ENCODE measurements at places on chromosomes 11 and 22.
A peak's percentile ranks its signal among the peaks of the same experiment; 100 is the strongest.

GRCh38 chr11:115460512-115460911 is 43.7 kb downstream of the CADM1 start:
- DNase-seq, result no peak

DNA sequence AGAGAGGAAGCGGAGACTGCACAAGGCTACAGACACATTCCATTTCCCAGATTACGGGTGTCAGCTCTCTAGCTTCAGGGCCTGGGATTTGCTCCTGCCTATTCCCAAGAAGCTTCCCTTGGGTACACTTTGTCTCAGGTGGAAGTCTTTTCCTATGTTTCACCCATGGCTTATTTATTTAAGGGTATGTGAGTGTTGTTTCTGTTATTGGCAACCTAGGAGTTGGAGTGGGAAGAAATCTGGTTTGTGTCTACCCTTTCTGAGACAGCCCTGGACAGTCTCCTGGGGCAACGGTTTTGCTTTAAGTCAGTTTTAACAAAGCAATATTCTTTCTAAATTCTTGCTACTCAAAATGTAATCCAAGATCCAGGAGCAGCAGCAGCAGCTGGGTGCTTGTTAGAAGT is 127.0 kb downstream of the MICAL2 start:
- DNase-seq, result no peak

- DNase-seq, result no peak
Observed at GRCh38 chr11:92399705-92400104, 175.1 kb downstream of the FAT3 start.

DNA sequence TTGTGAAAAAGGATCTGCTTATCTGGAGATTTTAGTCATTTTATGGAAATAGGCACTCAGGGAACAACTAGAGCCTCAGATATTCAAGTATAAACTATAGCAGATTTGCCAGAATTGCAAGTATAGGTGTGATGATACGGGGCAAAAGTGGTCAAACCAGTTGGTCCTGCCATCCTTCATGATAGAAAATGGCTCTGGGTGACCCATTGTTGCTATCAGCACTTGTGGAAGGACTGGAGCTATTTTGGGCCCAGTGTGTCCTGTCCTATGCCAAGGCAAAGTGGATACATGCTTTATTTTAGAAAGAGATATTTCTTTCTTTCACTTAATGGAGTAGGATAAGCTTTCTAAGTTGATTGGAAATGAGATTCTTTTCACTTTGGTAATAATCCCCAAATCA is 85.2 kb downstream of the PPP6R3 start:
- no peak for DNase-seq

GRCh38 chr11:11537372-11537771 is 84.4 kb downstream of the GALNT18 start:
- no peak for DNase-seq

DNA sequence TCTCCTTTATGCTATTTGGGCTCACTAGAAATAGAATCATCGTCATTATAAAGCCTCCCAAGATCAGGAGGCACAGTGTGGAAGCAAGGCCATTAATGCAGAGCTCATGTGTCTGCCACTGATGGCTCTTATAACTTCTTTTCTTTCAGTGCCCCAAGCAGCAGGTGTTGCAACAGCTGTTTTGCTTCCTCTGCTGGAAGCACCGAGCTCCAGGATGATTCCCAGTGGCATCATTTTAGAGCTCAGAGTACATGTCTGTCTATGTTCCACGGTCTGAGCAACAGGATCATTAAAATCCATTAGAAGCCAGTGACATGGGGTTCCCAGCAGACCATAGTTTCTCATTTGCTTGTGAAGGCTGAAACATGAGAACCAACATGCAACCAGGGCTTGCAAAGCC is 803.0 kb upstream of the FAT3 start:
- no peak for DNase-seq

- DNase-seq, result no peak
Observed at GRCh38 chr11:115617767-115618166, 113.6 kb upstream of the CADM1 start.

DNA sequence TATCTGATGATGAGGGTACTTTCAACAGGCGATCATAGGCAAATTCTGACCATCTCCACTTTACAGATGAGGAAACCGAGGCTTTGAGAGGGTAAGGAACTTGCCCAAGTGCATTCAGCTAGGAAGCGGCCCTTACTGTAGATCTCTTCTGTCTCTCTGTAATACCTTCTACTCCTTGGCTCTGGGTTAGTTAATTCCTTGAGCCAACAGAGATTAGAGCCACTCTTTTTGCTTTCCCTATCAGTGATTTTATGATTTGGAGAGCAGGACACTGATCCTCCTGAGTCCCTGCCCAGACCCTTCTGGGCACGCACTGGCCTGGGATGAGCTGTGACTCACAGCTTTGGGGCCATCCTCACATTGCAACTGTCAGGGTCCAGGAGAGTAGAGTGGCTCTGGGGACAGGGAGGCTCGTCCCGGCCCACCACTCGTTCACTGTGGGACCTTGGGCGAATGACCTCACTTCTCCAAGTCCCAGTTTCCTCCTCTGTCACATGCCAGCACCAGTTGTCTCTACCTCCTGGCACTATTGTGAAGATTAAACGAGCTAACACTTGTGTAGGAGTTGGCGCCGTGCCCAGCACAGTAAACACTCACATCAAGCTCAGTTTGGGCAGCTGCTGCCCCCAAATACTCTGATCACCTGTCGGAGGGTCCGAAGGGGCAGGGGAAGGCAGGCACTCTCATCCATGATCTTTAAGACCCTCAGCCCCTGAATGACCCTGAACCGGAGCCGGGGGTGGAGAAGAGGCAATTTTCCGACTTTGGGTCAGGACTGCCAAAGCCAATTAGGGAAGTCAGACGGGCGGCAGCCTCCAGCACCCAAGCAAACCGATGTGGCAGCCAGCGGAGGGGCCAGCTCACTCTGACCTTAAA is 235.0 kb downstream of the MIAT start:
- DNase-seq, result no peak

DNA sequence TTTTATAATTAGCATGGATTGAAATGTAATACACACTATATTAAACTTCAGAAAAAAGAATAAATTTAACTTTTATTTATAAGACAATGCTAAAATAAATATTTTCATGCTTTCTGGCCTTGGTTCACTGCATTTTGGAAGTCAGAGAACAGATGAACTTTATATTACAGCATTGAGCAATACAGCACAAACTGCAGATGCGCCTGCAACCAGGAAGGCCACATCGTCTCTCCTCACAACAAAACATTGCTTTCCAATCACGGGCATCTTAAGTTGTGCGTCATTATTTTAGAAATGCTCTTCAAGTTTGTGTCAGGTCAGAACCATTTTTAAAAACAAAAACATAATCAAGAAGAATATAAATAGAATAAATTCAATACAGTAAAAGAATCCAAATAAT is 89.3 kb upstream of the CEP126 start:
- DNase-seq, result no peak

DNA sequence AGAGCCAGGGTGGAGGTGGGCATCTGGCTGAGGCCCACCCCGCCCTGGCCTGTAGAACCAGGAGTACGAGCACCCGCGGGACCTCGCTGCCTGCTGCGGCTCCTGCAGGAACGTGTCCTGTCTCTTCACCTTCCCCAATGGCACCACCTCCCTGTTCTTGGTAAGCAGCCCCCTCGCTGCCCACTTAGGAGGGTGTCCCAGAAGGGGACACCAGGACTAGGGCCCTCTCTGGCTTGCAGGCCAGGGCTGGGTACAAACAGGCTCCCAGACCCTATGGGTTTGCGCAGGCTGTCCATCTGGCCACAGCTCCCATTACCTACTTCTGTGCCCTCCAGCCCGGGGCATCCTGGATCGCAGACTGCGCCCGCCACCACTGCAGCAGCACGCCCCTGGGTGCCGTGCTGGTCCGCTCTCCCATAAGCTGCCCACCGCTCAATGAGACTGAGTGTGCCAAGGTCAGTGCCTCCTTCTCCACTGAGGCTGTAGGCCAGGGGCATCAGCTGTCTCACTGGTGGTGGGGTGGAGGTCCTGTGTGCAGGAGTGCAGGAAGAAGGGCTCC is 77.5 kb upstream of the MYOD1 start:
- no peak for DNase-seq

- DNase-seq, result no peak
Observed at GRCh38 chr11:70504246-70505020, 106.1 kb downstream of the CTTN start.

DNA sequence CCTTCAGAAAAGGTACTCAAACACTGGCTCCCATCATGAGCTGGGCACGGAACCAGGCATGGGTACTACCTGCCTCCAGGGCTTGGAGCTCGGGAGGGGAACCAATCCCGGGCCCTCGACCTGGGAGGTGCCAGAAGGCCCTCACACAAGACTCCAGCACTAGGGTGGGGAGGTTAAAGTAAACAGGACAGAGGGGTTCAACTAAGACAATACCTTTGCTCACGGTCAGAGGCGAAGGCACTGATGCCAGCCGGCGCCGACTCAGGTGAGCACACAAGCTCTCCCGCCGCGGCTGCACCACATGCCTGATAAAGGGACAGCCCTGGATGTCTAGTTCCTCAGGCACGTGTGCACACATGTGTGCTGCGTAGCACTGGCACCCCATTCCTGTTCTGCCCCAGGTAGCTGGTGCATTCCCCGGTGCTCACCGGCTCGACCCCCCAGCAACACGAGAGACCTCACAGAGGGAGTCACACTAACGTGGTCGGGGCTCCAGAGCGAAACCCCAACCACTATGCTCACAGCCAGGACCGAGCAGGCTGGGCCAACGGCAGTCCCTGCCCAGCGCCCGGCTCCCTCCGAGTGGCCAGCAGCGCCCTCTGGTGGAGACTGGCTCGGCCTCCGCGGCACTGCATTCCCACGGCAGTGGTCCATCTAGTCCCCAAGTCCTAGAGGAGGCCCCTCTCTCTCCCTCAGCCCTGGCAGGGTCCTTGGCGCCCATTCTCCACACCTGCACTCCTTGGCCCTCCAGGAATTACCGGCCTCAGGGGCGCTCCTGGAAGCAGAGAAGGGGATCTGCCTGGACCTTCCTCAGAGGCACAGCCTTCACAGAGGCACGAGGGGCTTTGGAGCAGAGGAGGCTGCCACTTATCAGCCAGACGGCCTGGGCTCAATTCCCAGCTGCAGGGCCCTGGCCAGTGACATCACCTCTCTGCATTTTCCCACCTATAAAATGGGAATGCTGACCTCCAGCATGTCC is 28.8 kb upstream of the MOB2 start:
- peak; percentile 13 for DNase-seq

DNA sequence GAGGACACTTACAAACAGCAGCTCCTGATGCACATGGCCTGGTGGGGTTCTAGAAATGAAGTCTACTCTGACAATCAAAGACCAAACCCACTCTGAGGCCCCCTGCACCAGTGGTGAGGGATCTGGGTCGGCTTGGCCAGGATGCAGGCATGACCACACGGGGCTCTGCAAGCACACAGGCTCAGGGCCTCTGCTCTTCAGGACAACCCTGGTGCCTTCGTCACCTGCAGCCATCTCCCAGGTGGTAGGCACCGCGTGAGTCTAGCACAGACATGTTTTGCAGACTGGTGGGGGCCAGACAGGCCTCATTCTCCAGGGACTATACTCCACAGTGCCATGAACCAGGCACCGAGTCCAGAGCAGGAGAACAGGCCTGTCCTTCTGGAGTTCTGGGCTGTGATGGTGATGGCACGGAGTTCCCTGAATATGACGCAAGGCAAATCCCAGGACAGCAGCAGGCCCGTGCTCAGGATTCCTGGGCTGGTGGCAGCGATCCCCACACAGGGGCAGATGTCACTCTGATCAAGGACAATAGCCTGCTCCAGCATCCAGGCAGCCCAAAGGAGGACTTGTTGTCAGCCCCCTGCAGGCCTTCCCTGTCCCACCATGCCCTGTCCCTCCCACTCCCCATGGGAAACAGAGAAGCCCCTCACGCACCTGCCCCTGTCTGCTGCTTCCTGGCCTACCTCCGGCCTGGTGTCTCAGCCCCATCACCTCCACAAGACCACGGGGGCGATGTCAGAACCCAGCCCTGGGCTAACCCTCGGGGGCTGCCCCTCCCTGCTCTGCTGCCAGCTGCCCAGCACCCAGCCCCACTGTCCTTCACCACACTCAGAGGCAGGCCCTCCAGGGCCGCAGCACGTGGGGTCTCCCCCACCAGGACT is 36.1 kb downstream of the GNB1L start:
- DNase-seq, result no peak

DNA sequence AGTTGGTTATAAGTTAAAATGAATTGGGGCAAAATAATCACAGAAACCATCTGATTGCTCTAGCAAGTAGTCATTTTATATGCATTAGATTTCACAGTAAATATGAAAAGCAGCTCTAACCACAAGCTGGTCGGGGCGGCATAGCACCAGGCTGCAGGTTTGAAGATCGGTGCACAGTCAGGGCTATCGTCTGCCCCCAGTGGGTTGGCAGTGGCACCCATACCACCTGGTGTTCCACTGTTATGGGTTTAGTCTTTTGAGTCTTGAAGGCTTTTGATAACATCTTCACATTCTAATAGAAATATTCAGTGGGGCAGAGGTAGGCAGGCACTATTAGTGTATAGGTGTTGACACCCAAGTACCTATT is 62.1 kb downstream of the GRK3 start:
- DNase-seq, result no peak

- DNase-seq, result no peak
Observed at GRCh38 chr11:111220721-111221120, 24.8 kb upstream of the POU2AF2 start.

DNA sequence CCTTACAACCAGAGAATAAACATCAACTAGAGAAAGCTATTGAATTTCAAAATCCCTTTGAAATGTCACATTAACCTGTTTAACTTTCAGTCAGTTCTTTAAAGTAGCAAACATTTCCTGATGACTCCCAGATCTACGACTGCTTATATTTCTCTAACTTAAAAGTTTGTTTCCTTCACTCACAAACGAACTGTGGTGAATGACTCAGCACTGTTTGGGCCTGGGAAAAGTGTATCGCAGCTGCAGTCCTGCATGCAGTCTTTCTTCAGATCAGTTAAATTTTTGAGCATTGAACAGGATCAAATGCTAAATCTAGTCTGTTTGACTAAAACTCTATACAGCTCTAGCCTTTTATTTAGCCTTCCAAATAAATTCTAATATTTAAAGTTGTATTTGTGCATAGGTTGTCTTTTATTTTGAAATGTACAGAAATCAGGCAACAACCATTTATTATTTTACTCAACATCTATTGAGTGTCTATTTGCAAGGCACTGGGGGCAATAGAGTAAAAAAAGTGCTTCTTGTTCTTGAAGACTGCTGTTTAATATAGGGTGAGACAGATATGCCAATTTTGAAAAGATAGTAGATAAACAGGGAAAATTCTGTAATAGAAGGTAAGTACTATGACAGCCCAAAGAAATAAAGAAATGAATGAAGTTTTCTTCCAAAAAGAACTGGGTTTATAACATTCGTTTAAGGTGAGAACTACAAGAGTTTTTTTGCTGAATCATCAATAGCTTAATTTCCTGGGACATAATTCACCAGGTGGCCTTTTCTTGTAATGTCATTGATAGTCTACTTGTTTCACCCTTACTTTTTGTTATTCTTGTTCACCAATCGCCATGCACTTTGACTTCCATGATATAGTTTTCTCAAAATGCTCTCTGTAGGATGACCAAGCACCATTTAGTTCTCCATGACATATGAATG is 235.4 kb downstream of the METTL15 start:
- peak; percentile 76 for DNase-seq

Data from AG04450 (cell line).